Caco-2 (cell line): ENCODE measurements at places on chromosomes 1 and 21.

DNA sequence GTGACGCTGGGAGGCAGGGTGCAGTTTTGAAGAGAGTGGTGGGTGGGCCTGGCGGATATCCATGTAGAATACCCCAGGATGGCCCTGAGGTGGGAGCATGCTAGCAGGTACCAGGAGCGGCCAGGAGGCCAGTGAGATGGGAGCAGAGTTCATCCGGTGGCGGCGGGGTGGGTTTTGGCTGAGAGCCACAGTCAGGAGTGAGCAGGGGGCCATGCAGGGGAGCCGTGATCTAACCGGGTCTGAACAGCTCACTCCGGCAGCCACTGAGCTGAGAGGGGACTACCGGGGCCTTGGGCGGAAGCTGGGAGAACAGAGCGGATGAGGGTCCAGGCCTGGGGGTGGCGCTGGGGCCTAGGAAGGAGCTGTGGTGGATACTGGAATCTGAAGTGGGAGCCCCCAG, 47.6 kb upstream of the LRP8 start:
- no peak for DNase-seq

GRCh38 chr1:89179343-89179742, 3.5 kb upstream of the GBP7 start:
- no peak for DNase-seq

DNA sequence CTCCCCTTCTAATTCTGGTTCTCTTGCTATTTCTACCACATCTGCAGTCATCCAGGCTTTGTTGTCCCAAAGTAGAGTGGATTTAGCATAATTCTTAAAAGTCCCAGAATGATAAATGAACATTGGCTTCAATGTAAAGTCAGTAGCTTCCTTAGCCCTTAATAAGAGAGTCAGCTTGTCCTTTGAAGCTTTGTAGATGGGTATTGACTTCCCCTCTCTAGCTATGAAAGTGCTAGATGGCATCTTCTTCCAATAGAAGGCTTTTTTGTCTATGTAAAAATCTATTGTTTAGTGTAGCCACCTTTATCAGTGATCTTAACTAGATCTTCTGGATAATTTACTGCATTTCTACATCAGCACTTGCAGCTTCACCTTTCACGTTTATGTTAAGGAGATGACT, 181.4 kb upstream of the B3GALT2 start:
- DNase-seq: no peak

GRCh38 chr1:100045206-100045605, 75.4 kb downstream of the SLC35A3 start:
- DNase-seq: no peak

- DNase-seq: no peak
Observed at GRCh38 chr1:51316113-51316845, 14.1 kb downstream of the TTC39A start.

GRCh38 chr1:89962742-89963075, 32.2 kb upstream of the ZNF326 start:
- DNase-seq: no peak

- DNase-seq: no peak
Observed at GRCh38 chr1:244573768-244574167, 79.2 kb upstream of the DESI2 start.

DNA sequence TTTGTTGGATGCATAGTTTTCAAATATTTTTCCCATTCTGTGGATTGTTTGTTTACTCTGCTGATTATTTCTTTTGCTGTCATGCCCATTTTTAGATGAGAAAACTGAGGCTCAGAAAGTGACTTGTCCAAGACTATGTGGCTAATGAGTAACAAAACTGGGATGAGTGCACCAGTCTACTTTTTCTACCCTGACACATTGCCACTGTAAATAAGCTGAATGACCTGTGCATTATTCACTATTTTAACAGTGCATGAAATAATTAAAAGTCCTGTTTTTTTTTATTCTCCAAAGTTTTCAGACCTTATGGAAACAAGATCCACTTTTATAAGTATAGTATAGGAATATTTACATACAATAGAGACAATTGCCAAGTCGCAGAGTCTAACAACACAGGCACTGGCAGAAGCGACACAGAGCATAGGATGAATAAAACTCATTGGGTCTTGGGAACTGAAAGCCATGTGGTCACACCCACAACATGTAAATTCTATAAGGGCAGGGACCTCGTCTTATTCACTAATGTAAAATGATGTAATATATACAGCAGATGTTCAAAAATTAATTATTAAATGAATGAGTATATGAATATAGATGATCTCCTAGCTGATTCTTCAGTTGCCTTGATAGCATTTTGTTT, 45.2 kb downstream of the HLX start:
- no peak for DNase-seq

DNA sequence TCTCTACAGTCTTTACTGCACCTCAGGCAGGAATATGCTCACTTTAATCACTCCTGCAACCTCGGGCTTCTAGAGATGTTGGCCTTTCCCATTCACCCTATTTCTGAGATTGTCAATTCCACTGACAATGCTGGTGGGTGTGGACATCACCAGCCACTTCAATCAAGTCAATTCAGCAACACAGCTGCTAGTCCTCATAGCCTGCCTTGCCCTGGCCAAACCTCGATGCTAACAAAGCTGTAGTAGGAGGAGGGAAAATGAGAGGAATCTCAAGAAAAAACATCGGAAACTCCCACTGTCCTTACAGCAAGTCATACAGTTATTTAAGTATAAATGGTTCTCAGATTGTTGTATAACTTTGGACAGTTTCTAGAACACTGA, 155.0 kb downstream of the KCNH1 start:
- DNase-seq: no peak

DNA sequence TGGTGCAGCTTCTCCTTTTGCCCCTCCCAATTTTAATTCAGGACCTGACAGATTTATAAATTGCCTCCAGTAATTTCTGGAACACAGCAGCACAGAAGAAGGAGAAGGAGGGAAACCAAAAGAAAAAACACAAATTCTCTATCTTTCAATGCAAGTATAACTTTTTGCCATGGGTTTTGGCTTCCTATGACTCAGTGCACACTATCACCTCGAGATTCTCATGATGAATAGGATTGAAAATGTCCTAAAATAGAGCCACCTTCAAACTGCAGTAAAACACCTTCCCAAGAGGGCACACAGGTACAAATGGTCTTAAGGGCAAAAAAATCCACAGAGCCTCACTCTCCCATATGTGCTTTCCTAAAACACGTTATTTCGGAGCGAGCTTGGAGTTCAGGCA, 113.6 kb downstream of the HLCS start:
- DNase-seq: no peak

GRCh38 chr21:35406635-35407034, 357.5 kb upstream of the RUNX1 start:
- no peak for DNase-seq

DNA sequence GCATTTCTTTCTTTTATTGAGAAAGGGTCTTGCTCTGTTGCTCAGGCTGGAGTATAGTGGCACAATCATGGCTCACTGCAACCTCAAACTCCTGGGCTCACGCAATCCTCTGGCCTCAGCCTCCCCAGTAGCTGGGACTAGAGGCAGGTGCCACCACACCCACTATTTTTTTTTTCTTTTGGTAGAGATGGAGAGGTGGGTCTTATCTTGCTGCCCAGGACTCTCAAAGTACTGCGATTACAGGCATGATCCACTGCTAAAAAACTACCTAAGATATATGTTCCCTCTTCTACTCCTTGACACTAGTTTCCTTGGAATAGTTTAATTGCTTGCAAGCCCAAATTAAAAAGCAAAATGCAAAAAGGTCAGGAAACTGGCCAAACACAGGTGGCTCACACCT, 56.9 kb upstream of the GUCA2A start:
- DNase-seq: no peak

DNA sequence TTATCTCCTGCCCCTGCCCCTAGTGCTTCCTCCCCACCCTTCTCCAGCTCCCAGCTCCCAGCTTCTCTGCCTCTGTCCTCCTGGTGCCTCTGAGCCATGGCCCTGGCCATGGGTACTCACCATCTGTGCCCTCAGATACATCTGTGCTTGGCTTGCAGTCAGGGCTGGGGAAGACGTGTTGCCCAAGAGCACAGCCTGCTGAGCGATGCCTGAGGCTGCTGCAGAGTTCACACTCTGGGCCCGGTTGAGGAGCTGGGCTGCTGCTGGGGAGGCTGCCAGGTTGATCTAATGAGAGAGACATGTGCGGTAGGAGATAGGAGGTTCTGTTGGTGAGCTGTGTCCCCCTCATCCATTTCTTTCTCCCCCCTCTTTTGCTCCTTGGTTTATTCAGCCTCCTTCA, 49.4 kb upstream of the A3GALT2 start:
- DNase-seq: no peak

- no peak for DNase-seq
Observed at GRCh38 chr1:45769261-45769932, 18.9 kb upstream of the IPP start.

GRCh38 chr21:26732432-26733221, 112.6 kb downstream of the ADAMTS1 start:
- peak; percentile 43 for DNase-seq

- DNase-seq: peak; percentile 69
Observed at GRCh38 chr1:174953285-174954072, 46.3 kb upstream of the CACYBP start.

GRCh38 chr1:55233145-55233777, 18.1 kb upstream of the USP24 start:
- peak; percentile 39 for DNase-seq

GRCh38 chr1:26153966-26154532, 4.8 kb upstream of the FAM110D start:
- no peak for DNase-seq

DNA sequence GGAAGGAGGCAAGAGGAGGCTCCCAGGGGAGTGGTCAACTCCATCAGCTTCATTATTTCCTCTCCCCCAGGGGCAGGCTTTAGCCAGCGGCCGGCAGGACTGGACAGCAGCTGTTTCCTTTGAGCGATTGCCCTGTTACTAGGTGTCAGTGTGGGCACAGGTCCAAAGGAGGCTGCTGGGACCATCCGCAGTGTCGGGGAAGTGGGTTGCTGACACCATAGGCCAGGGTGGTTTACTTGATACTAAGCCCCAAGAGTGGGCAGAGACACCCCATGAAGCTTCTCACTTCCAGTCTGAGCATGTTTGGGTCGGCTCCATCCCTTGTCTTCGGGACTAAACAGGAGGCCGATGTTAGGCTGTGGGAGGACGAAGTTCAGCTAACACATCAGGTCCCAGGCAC, 63.6 kb downstream of the KAZN start:
- no peak for DNase-seq

DNA sequence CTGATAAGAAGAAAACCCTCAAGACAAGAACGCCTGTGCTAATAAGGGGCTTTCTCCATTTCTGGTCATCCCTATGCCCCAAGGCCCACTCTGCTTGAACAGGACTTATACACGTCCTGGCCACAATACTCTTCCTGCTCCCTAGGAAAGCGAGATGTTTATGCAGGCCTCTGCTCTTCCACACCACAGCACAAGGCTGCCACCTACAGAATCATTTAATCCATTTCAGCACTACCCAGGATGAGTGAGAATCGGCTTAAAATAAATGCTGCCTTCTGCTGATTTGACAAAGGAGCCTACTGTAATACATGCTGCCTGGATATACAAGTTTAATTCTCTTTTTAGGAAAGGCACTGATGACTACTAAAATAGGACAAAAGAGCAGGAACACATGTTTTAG, 29.4 kb downstream of the FRRS1 start:
- peak; percentile 34 for DNase-seq

GRCh38 chr1:152981146-152981871, 2.6 kb upstream of the SPRR1A start:
- DNase-seq: no peak

GRCh38 chr1:194062962-194063361, 876.5 kb upstream of the B3GALT2 start:
- no peak for DNase-seq

GRCh38 chr1:27102707-27103468, 52.0 kb downstream of the SLC9A1 start:
- DNase-seq: peak; percentile 65

DNA sequence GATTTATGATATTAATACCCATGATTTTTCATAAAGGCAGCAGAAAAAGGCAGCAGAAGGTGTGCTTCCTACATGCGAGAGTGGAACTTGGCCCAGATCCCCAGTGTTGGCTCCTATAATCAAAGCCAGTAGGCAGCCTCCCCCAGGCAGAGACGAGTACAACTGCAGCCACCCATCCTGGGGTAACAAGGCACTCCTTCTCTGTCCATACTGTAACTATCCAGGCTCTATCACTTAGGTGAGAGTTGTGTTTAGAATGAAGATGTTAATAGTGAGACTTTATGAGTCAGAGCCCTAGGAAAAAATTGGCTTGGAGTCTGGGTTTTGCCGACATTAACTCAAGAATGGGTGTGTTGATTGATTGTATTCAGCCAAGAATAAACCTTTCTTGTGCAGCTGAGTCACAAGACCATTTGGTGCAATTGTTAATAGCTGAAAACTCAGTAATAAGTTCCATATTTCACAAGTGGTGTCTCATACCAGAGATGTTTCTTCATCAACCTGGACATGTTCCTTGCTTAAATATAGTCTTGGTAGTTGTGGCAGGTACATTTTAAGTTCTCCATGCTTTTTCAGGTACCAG, 322.3 kb downstream of the DUSP10 start:
- DNase-seq: no peak

DNA sequence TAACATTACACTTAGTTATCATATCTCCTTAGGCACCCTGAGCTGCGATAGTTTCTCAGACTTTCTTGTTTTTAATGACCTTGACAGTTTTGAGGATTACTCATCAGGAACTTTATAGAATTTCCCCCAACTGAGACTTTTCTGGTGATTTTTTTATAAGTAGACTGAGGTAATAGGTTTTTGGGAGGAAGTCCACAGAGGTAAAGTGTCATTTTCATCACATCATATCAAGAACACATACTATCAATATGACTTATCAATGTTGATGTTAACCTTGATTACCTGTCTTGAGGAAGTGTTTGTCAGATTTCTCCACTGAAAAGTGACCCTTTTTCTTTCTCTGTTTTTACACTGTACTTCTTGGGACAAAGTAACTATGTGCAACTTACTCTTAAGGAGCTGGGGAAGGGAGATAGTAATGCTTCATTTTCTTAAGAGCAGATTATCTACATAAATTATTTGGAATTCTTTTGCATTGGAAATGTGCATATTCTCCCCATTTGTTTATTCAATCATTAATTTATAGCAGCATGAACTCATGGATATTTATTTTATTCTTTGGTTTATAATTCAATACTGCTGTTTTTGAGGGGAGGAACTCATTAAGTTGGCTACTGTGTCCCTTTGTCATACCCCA, 72.8 kb upstream of the HSD17B7 start:
- no peak for DNase-seq

GRCh38 chr1:19347533-19348172, 35.5 kb downstream of the SLC66A1 start:
- DNase-seq: no peak

GRCh38 chr21:33185852-33186251, 43.9 kb upstream of the IFNAR2 start:
- no peak for DNase-seq
